ENCODE measurements at places on chromosomes 12 and 14.

GRCh38 chr14:65513671-65514070, 101.1 kb downstream of the FUT8 start:
- no peak for DNase-seq

- DNase-seq: no peak
Observed at GRCh38 chr12:106233011-106233410, 14.8 kb downstream of the CKAP4 start.

DNA sequence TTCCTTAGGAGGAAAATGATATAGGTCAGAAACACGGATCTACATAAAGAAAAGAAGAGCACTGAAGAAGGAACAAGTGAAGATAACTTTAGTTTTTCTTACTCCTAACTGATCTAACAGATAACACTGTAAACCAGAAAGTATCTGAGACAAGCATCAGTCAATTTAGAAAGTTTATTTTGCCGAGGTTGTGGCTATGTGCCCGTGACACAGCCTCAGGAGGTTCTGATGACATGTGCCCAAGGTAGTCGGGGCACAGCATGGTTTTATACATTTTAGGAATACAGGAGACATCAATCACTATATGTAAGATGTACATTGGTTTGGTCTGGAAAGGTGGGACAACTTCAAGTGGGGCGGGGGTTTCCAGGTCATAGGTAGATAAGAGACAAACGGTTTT, 23.0 kb downstream of the SAMD15 start:
- DNase-seq: no peak

GRCh38 chr12:57165741-57166140, 18.3 kb upstream of the LRP1-AS start:
- no peak for DNase-seq

DNA sequence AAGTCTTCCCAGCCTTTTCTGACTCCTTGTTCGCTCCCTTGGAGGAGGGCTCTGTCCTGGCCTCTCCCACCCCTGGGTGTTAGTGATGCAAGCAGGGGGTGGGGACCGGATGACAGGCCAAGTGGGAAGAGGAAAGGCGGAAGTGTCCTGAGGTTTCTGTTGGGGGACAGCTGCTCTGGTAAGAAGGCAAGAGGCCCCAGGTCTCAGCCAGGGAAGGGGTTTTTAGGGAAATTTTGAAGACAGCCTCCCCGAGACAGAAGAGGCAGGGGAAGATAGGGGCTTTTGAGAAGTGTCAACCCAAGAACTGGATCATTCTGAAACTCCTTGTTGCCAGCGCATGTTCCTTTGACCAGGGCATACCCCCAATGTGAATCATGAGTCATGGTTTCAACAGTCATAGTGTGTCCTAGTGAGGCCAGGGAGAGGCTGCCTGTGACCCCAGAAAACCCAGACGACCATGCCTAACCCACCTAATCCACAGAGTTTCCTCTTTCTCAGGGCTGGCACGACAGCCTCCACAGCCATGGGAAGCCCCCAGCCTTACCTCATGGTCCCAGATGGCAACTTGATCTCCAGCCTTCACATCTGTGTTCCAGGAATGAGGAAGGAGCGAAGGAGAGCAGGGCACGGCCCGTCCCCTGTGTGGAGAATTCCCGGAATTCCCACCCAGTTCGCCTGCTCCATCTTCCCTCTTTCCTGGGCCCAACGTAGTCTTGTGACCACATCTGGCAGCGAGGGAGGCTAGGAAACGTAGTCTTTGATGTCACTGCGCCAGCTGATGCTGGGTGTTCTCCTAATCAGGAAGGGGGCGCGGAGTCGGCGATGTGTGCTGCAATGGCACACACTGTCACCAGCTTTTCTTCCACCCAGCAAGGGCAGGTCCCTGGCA, 4.9 kb upstream of the GPR132 start:
- DNase-seq: peak; percentile 98

DNA sequence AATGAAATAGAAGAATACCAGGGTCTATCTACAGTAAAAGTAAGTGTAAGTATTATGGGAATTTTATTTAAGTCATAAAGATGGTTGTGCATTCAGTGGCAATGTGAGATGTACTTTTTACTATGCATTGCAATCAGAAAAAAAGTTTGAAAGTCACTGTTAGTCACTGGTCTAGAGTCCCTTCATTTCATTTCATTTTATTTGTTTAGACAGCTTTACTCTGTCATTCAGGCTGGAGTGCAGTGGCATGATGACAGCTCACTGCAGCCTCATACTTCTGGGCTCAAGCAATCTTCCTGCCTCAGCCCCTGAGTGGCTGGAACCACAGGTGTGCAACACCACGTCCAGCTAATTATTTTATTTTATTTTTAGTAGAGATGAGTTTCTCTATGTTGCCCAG, 42.6 kb downstream of the TGFB3 start:
- DNase-seq: no peak

- no peak for DNase-seq
Observed at GRCh38 chr14:47507861-47508260, 167.5 kb downstream of the MDGA2 start.

GRCh38 chr12:127590868-127591267, 676.1 kb upstream of the TMEM132C start:
- DNase-seq: no peak

DNA sequence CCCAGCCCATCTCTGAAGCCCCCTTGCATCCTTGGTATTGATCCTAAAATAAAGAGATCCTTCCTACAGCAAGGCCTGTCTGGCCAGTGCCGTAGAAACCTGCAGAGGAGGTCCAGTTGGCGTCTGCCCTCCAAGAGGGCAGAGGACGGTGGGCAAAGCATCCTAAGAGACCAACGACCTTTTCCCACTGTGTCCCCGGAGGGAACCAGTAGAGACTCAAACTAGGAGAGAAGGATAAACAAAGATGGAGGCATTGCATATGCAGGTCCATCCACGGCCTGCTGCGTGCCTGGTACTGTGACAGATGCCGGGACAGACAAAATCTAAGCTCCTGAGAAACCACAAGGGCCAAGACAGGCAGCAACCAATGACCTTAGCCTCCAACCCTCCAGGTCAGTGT, 3.8 kb downstream of the NCKAP5L start:
- DNase-seq: no peak

DNA sequence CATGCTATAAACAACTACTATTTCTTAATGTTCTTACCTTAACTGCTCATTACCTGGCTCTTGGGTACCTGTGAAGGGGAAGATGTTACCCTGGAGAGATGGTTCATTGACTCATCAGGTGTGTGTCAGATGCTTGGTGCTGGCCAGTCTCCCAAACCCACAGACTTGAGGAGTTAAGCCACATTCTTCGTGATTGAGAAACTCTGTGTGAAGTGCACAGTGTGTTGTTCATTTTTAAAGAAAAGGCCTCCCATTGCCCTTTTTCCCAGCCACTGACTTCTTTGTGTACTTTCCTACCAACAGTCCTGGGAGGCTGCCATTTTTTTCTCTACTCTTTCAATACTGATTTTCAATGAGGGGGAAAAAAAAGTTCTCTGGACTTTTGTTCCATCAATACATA, 3.2 kb downstream of the MGST1 start:
- no peak for DNase-seq

- no peak for DNase-seq
Observed at GRCh38 chr14:99724939-99725773, 41.1 kb downstream of the CYP46A1 start.

GRCh38 chr12:644818-645552, 18.3 kb downstream of the NINJ2 start:
- no peak for DNase-seq

DNA sequence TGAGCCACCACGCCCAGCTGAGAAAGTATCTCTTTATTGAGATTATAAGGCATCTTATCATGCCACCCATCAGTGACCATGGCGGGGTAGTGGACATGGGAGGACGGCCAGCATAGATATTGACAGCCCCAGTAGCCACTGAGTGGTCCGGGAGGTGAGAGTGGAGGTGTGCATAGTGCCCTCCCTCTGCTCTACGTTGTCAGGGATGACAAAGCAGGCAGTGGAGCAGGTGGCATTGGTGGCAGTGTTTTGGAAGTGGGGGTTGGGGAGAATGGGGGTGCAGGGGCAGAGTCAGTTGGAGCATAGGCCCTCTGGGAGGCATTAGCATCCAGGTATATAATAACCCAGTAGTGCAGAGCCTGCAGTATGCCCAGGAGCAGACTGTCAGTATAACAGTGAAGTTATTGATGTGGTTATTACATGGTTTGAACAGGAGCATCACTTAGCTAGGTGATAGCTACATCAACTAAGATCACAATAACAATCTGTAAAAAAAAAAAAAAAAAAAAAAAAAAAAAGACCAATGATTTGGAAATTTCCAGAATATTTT, 41.1 kb downstream of the GNG2 start:
- no peak for DNase-seq

- no peak for DNase-seq
Observed at GRCh38 chr14:80624581-80624980, 317.0 kb downstream of the CEP128 start.

GRCh38 chr14:67385120-67385519, 25.0 kb downstream of the EIF2S1 start:
- DNase-seq: no peak
